ENCODE measurements at places on chromosomes 11 and 22. TPM values are rescaled to one million over a fixed set of nuclear protein-coding genes. Genes with fewer than 3 reads are reported as not detected.

GRCh38 chr11:76629116-76629852, 41.3 kb downstream of the LRRC32 start:
- DNase-seq = no peak

CDON gene
- 6.9 TPM for total RNA-seq

GRCh38 chr22:42194953-42195352, 64.3 kb upstream of the CYP2D6 start:
- DNase-seq = no peak

MICAL2 gene
- total RNA-seq = 124 TPM

ACR gene
- total RNA-seq = not detected

SCN3B gene
- total RNA-seq = 0.06 TPM

ZNF70 gene
- 0.32 TPM for total RNA-seq

DNA sequence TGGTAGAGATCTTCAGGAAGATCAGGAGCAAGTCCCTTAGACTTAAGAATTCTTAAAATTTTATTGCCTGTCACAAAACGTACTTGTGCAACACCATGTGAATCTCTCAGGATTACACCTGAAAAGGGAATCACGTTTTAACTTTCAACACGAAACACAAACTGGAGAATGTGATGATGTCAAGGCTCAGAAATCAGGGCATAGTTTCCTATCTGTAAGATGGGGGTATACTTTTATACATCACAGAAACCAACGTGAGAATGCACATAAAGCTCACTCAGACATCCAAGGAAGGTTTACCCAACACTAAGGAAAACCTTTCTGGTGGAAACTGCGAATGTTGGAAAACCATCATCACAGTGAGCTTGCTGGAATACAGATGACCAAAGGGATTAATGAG, 2.0 kb downstream of the RPS13 start:
- no peak for DNase-seq

GRCh38 chr11:60905551-60906113, 753 bp downstream of the PRPF19 start:
- peak; percentile 66 for DNase-seq

- no peak for DNase-seq
Measured at GRCh38 chr11:99693941-99694492, 673.3 kb downstream of the CNTN5 start.

GRCh38 chr22:49266561-49267519, 560.8 kb downstream of the BRD1 start:
- no peak for DNase-seq

KCNK7 gene
- total RNA-seq = 0.66 TPM

All from activated naive CD4-positive, alpha-beta T cell treated with anti-CD3 and anti-CD28 coated beads, Interleukin-2, amount 50 U/mL, for 72 hours (primary cell).